COR-L47 (cell line): ENCODE measurements at places on chromosomes 11 and 22.

DNA sequence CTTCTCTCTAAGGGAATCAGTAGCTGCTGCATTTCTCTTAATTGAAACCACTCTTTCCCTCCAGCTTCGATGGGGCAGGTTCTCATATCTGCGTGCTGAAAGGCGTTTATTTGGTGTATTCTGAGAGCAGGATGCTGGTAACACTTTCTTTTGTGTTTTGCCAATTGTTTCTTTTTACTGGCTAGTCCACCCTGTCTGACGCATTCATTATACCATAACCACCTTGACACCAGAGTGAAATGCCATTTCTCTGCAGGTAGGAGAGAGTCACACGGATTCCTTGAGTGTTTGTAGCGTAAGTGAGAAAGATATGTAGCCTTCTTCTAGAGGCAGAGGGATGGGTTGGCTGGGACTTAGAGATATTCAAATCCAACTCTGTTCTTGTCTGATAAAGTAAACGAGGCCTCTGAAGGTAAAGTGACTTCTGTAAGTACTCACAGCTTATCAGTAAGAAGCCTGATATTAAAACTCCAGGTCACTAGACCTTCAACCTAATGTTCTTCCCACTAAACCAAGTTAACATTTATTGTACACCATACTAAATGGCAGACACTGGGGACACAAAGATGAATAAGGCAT, 21.4 kb downstream of the CD44 start:
- no peak for DNase-seq

GRCh38 chr11:15223318-15223717, 108.6 kb downstream of the INSC start:
- DNase-seq: no peak

- DNase-seq: no peak
Observed at GRCh38 chr11:103031834-103032233, 60.1 kb downstream of the DCUN1D5 start.

- DNase-seq: no peak
Observed at GRCh38 chr22:40076702-40077645, 82.2 kb downstream of the FAM83F start.

DNA sequence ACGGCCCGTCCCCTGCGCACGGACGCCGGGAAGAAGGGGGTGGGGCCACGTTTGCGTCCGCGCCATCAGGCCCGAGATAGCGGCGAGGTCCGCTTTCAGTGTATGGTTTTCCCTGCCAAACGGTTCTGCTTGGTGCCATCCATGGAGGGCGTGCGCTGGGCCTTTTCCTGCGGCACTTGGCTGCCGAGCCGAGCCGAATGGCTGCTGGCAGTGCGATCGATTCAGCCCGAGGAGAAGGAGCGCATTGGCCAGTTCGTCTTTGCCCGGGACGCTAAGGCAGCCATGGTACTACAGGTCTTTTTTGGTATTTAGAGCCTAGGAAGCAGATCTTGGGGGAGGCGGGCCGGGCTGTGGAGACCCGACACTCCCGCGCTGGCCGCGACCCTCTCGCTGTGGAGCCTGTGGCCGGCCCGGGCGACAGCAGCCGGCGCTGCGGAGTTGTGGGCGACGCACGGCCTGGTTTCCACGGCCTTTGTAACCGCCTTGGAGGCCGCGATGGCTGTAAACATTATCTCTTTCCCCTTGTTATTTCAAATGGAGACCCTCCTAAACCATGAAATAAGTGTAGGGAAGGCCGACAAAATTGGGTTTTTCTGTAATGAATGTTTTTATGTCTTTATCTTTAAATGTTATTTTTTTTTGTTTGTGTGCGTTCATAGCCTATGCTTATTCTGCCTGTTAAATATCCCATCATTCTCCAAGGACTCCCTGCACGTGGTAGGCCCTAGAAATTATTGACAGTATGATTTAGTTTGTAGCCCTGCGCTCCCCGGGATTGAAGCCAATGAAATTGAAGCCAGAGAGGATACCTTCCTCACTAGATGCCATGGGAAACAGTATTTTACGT, at the start of gene AASDHPPT:
Gene AASDHPPT, plus strand, starts transcription at position 54 of the 847 bp plus-strand sequence. Its CDS starts 49 bp downstream, at position 103.
- peak; percentile 24 for DNase-seq

GRCh38 chr22:17115945-17116565, 5.1 kb downstream of the TMEM121B start:
- no peak for DNase-seq

- no peak for DNase-seq
Observed at GRCh38 chr11:96314326-96315020, 28.5 kb downstream of the MAML2 start.

- no peak for DNase-seq
Observed at GRCh38 chr22:47624252-47625012, 862.0 kb downstream of the TBC1D22A start.

DNA sequence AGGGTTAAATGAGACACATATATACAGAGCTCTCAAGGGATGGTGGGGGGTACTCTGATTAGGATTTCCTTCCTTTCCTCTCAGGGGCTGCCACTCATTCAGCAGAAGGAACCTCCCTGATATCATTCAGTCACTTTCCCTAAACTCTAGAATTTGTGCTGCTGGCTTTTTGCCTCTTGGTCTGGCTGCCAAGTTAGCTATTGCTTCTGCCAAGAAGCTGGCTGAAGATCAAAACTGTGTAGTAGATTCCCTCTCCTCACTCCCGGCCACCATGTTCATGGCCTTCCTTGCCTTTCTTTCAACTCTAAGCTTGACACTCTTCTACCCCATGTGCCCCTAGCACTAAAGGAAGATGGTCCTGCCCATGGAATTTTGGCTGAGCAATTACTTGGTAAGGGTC, 18.7 kb downstream of the SLC6A5 start:
- no peak for DNase-seq

DNA sequence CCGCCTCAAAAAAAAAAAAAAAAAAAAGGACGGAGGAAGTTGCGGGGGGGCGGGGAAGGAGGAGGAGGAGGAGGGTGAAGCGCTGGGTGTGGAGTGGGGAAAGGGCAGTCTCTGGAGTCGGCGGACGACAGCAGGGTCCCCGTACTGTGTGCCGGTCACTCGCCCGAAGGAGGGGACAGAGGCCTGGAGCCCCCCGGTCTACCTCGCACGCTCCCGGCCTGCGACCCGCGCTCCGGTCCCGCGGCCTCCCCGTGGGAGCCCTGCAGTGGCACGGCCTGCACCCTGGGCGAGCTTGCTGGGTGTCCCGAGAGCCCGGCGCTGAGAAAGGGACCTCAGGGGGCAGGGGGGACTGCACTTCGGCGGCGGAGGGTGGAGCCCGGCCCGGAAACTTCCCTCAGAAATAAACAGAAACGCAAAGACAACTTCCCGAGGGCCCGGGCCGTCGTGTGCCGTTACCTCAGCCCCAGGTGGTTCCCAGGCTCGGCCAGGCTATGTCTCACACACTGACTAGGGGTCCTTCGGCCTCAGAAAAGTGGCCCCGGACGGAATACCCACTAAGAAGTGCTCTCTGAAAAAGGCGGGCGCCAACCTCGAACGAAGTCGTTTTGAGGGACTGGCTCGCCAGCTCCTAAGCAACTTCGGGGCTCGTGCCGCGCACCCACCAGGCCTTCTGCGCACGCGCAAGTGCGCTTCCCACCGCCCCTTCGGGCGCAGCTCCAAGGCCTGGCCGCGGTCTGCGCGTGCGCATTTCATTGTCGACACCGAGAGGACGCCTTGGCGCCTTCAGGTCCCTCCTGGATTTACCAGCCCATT, at the start of gene MAJIN:
Gene MAJIN, minus strand, starts transcription at position 688 of the 813 bp plus-strand sequence. CDS start 12,703 bp downstream, outside the sequence.
- no peak for DNase-seq

DNA sequence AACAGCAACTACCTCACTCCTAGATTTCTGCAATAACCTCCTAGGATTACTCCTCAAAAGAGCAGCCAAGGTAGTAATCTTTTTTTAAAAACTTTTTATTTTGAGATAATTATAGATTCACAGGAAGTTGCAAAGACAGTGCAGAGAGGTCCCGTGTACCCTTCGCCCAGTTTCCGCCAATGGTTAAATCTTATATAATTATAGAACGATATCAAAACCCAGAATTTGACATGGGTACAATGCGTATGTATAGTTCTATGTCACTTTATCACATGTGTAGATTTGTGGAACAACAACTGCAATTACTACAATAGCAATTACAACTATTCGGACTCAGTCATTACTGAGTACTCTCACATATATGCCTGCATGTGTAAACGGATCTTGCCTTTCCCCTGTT, 94.8 kb upstream of the APOA1 start:
- DNase-seq: no peak

DNA sequence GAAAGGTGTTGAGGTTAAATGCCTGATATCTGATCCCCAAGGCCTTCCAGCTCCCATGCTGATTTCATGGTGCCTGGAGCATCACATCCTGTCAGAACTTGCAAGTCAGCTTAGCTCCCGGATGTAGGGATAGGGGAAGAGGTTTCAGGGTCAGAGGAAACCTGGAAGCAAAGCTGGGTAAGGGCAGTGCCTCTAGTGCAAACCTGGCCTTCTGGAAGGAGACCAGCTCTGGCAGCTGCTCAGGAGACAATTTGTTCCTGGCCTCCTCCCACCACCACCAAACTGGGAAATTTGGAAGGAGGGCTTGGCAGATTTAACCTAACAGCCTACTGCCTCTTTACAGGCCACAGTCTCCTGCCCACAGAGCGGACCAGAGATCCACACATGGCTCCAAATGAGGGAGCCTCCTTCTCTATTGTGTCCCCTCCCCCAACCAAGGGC, 9.2 kb upstream of the TSKU start:
- no peak for DNase-seq

GRCh38 chr11:124902616-124903015, 5.0 kb upstream of the ROBO4 start:
- no peak for DNase-seq

DNA sequence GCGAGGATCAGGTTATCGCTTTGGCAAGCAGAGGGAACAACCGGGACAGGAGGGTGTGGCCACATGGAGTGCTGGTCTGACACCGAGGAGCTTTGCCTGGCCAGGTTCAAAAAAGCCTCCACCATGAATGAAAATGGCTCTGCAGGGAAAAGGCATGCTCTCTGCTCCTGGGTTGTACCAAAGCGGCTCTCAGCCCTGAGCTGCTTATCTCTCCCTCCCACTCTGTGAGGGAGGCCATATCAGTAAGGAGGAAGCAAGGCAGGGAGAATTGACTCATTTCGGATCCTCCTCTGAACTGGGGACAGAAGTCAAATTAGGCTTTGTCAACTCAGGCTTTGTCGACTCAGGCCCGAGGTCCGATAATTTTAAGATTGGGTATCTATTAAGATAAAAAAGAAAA, 82.9 kb upstream of the CRTAM start:
- no peak for DNase-seq

- no peak for DNase-seq
Observed at GRCh38 chr22:30193031-30193775, 53.4 kb downstream of the LIF start.

- DNase-seq: no peak
Observed at GRCh38 chr11:97995874-97996273, 1024.9 kb upstream of the CNTN5 start.

GRCh38 chr11:21771097-21771496, 421.8 kb upstream of the ANO5 start:
- DNase-seq: no peak

- DNase-seq: no peak
Observed at GRCh38 chr11:29008481-29008880, 900.3 kb downstream of the METTL15 start.

GRCh38 chr11:68936358-68936636, 32.6 kb downstream of the IGHMBP2 start:
- no peak for DNase-seq

GRCh38 chr22:27258616-27259172, 542.9 kb downstream of the MN1 start:
- peak; percentile 32 for DNase-seq

GRCh38 chr11:44993971-44994704, 43.5 kb upstream of the TP53I11 start:
- DNase-seq: peak; percentile 46

GRCh38 chr22:37561212-37562048, 1.1 kb downstream of the CDC42EP1 start:
- DNase-seq: peak; percentile 30

DNA sequence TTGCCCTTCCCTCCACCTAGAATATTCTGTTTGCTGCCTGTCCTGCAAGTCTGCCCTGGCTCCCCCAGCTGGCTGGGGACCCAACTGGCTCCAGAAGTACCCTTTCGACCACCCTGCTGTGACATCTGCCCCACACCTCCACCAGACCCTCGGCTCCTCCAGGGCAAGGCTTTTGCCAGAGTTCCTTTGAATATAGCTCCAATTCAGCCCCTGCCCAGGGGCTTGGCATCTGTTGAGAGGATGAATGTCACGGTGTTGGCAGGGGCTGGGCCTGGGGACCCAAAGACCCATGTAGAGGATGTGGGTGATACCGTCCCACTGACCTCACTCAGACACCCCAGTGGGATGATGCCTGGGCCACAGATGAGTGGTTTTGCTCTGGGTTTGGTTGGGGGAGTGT, 4.0 kb downstream of the NLRP6 start:
- DNase-seq: no peak

DNA sequence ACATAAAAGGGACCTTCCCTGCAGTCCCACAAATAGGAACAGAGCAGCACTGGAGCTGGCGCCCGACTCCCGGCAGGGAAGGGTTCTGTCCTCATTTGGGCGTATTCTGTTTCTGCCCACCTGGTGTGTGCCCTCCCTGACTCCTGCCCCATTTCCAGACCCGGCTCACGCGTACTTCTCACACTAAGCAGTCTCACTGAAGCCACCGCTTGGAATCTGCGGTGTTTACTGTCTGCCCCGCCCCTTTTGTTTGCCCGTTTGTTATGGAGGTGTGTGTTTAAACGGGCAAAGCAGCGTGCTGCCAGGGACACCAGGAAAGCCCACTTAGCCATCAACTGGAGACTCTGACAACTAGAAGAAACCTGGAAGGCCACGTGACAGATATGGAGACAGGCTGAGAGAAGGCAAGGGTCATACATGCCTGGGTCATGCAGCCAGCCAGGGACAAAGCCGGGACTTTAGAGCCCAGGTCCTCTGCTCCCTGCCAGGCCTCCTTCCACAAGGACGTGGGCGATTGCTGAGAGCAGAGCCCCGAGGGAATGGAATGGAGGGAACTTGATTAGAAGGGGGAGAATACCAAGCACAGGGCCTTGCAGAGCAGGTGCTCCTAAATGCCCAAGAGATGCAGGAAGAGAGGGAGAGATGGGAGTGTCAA, 8.7 kb upstream of the EFCAB6 start:
- DNase-seq: peak; percentile 68

GRCh38 chr22:22521631-22522030, 1.6 kb upstream of the ZNF280A start:
- DNase-seq: no peak

DNA sequence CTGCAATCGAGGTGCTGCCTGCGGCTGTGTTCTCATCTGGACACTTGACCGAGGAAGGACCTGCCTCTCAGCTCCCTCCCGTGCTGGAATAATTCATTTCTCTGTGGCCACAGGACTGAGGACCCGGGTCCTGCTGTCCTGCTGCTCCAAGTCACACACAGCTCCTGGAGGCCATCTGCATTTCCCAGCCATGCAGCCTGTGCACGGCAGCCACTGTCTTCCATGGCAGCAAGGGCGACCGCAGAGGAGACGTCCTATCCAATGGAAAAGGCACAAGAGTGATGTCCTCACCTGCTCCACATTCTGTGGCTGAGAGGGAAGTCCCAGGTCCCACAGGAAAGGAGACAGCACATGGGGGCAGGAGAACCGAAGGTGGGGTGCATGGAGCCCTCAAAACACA, 495.8 kb downstream of the BRD1 start:
- DNase-seq: no peak

DNA sequence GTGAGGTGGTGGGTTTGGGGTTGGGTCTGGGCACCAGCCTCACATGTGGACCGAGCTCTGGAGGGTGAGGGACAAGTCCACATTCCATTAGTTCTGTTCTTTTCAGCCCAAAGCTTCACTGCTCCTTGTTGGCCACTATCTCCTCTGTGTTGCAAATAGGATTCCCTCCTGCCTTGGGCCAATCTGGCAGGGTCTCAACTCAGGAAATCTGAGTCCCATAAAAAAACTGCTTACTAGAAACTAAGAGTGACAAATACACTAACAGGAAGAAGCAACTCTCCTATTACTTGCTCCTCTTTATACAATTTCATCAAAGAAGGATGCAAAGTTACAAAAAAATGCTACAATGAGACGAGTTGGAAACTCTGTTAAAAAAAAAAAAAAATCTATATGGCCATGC, 66.2 kb upstream of the CSNK1E start:
- DNase-seq: no peak
